Stimulated activated CD4-positive, alpha-beta T cell treated with anti-CD3 and anti-CD28 coated beads, Interleukin-12 subunit alpha, Interleukin-12 subunit beta, amount 100 ng/mL, for 48 hours (primary cell): ENCODE measurements at places on chromosomes 7 and 10.

- DNase-seq = no peak
Measured at GRCh38 chr10:77164616-77165311, 472.8 kb downstream of the KCNMA1 start.

DNA sequence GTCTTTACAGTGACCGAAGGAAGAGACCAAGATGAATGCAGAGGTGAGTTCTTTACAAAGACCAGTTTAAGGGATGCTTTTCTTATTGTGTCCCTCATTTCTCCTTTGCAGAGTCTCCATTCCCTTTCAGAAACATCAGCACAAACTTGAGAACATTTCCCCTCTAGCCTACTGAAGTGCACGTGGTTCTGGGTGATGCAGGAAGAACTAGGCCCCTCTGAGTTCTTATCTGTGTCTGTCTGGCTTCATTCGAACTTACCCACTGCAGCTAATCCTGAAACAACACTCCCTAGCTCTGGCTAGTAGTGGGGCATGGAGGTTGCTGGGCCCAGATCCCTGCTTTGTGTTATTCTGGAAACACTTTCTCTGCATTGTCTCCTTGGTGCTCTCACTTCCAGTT is 12.6 kb downstream of the BLVRA start:
- DNase-seq = no peak

DNA sequence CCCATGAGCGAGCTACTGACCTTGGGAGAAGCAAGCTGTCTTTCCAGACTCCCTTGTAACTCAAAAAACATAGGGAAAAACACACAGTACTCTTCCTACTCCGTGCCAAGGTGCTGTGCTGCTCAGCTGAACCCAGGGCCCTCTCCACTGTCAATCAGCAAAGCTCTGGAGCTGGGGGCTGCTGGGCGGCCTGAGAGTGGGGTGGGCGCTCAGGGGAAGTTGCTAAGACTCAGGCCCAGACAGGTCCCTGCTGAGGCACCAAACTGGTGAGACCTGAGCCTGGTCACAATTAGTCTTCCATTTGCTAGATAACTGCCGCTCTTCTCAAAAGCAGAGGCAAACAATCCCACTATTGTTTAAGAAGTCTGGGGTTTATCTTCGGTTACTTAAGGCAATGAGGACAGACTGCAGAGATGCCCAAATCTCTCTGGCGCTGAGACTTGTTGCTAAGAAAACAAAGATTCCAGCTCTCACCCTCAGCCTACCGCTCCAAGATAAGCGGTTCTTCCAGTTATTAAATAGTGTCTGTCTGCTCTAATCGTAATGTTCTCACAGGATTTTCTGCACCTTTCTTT is 22.0 kb downstream of the STEAP1B start:
- no peak for DNase-seq

- no peak for DNase-seq
Measured at GRCh38 chr7:6268907-6269306, 3.5 kb downstream of the CYTH3 start.

DNA sequence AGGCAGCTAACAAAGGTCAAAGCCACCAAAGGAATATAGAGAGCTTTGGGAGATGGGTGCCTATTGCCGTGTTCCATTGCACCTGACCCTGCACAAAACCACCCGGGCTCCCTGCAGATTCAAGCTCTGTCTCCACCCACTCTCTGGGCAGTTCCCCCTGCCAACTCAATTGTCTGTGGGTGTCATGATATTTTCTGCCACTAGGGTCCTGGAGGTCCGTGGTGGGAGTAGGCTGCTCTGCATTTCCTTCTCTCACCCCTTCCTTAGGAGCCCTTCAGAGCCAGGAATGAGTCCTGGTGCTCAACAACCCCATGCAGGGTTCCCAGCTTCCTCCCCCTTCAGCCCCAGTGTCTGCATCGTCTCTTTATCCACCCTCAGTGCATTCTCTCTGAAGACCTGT is 34.1 kb downstream of the PNLIPRP2 start:
- DNase-seq = no peak

DNA sequence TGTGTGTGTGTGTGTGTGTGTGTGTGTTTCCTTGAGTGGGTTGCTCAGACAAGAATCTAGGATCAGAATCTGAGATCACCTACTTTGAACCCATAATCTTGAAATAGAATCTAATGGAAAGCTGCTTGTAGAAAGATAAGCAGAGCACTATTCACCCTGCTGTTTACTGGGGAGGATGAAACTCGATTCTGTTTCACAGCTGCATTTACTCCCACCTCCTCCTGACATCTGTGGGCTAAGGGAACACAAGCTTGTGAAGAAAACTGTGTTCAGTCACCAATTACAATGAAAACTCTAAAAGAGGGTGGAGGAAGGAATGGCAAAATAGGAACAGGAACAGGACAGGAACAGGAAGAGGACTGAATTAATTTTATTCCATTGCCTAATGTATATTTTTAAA is 269.5 kb downstream of the TSPAN12 start:
- no peak for DNase-seq

DNA sequence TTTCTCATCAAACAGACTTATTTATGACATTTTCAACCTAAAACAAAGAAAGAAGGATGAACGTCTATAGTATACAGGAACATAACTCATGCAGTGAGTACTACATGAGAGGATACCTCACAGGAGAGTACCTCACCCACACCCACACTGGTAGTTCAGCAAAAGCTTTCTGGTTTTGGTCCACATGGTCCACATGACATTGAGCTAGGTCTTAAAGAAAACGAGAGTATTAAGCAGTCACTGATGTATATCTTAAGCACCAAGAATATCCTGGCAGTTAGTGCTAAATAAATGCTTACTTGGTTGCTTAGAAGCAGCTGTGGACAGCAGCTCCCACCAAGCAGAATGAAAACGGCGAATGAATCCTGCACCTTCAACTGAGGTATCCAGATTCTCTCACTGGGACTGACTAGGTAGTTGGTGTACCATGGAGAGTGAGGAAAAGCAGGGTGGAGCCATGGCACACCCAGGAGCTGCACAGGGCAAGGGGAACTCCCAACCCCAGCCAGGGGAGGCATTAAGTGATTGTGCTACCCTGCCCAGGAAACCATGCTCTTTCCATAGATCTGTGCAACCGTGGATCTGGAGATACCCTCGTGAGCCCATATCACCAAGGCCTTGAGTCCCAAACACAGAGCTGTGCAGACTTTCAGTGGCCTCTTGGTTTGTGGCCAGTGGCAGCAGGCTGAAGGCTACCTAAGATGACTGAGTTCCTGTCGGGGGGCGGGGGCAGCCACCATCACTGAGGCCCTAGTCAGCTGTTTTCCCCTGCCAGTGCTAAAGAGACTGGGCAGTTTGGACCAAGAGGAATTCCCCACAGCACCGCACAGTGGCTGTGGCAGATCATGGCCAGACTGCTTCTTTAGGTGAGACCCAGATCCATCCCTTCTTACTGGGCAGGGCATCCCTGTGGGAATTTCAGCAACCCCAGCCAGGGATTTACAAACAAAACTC is 143.4 kb downstream of the SGMS1 start:
- no peak for DNase-seq

DNA sequence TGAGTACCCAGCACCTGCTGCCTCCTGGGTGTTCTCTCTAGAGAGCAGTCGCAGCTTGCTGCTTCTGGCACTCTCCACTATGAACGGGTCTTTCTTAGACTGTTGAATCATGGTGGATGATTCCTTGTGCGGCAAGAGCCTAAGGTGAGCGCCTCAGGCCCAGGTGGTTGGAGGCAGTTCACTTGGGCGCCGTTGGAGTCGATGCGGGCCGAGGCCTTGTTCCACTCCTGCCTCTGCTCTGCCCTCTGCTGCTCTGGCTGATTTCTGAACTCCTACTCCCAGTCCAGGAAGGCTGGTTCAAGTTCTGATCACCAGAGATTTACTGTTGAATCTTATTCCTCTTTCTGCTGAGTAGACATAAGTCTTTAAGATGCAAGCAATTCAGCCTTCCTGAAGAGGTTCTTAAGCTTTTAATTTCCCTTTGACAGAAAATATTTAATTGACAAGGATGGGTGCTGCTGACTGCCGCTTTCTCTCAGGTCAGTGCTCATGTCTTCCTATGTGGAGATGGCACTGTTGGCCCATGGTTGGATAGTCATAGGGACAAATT is 10.4 kb downstream of the YKT6 start:
- no peak for DNase-seq

GRCh38 chr7:149826344-149827088 is 11.7 kb upstream of the ZNF862 start:
- DNase-seq = no peak

GRCh38 chr7:107957436-107957835 is 45.5 kb downstream of the LAMB1 start:
- no peak for DNase-seq

GRCh38 chr10:66927971-66928770 is 2.3 kb downstream of the LRRTM3 start:
- no peak for DNase-seq

- no peak for DNase-seq
Measured at GRCh38 chr10:43698156-43698555, 49.5 kb upstream of the ZNF32 start.

DNA sequence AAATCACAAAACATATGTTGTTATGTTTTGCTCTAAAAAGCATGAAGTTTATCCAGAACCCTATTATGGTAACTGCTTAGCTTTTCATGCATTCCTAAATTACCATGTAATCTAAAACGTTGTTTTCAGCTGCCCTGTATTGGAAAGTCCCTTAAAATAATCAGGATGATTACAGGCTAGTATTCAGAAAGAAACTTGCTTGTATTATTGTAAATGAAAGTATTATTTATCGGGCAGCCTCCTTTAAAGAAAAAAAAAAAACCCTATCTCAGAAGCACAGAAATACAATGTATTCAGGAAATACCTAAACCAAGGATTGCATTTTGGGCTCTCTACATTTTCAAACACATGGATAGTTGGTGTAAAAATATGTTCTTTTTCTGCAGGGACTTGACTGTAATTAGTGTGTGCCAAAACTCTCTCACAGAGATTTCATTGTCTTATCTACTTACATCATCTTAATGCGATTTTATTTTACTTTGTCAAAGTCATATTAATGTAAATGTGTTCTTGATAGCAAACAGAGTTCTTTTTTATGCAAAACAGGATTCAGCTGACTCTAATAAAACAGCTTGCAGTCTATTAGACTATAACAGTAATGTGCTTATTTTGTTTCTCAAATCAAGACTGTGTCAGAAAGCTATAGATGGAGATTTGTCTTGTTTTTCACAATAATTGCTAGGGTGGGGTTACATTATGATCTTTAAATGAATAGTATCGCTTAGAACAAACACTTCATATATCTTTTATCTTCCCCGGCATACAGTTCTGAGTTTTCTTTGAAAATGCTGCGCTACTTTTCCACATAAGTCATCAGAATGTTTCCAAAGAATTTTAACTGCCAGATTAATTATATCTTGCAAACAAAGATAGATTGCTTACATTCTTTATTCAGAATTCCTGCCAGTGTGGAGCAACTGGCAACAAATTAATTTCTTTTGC is 65.3 kb upstream of the ARID5B start:
- DNase-seq = no peak

GRCh38 chr10:101567165-101568006 is 20.7 kb downstream of the POLL start:
- no peak for DNase-seq

GRCh38 chr10:97981816-97982215 is 48.6 kb downstream of the CRTAC1 start:
- DNase-seq = no peak

GRCh38 chr10:133415752-133416151 is 8.7 kb downstream of the SPRN start:
- DNase-seq = no peak

GRCh38 chr10:79003183-79004100 is 65.3 kb upstream of the ZMIZ1 start:
- no peak for DNase-seq

DNA sequence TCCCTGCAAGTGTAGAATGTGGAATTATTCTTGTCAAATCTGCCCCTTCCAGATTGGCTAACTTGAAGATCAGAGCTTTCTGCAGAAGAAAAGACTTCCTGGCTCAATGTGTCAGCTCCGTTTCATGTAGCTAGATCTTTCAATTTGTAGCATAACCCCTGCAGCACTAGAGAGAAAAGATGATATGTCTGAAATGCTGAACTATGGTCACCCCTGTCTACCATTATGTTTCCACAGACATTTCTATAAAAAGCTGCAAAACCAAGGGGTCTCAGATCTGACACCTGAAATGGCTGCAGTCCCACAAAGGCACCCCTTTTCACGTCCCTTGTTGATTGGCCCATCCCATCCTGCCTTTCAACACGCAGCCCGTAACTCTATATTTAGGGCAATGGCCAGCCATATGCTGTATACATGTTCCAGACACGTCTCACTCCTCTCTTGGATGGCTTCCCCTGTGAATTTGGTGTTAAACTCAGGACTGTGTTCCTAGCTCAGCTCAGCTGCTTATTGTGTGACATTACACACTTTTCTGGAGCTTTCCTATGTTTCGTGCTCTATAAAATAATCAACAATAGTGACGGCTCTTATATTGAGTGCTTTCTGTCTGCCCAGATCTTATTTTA is 648.6 kb upstream of the CELF2 start:
- no peak for DNase-seq

- no peak for DNase-seq
Measured at GRCh38 chr10:129039406-129040370, 427.4 kb upstream of the MGMT start.

- no peak for DNase-seq
Measured at GRCh38 chr10:98533746-98534445, 87.2 kb upstream of the HPS1 start.

GRCh38 chr10:21314111-21314626 is 211.3 kb downstream of the SKIDA1 start:
- no peak for DNase-seq

DNA sequence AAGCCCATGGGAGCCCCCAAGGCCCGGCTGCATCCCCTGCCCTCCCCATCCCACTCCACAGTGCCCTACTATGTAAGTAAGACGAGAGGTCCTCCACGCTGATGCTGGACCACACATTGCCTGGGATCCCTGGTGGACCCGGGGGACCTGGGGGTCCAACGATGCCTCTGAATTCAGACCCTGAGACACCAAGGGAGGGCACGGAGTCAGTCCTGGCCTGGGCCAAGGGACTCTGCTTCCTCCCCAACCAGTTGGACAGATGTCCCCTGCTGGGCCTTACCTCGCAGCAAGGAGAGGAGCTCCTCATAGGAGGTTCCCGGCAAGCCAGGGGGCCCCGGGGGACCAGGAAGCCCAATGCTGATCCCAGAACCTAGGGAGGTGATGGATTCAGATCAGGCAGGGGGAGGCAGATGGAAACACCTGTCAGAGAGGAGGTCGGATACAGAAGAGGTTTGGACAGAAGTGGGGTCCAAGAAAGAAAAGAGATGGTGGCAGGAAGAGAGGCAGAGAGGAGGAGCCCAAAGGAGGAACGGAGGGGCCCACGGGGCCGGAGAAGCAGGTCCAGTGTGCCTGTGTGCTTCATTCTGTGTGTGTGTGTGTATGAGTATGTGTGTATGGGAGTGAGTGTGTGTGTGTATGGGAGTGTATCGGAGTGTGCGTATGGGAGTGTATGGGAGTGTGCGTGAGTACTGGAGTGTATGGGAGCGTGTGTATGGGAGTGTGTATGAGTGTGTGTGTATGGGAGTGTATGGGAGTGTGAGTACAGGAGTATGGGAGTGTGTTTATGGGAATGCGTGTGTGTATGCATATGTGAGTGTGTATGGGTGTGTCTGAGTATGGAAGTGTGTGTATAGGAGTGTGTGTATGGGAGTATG is 50.2 kb downstream of the COL17A1 start:
- DNase-seq = no peak
